ENCODE measurements at places on chromosomes 1 and 21.

DNA sequence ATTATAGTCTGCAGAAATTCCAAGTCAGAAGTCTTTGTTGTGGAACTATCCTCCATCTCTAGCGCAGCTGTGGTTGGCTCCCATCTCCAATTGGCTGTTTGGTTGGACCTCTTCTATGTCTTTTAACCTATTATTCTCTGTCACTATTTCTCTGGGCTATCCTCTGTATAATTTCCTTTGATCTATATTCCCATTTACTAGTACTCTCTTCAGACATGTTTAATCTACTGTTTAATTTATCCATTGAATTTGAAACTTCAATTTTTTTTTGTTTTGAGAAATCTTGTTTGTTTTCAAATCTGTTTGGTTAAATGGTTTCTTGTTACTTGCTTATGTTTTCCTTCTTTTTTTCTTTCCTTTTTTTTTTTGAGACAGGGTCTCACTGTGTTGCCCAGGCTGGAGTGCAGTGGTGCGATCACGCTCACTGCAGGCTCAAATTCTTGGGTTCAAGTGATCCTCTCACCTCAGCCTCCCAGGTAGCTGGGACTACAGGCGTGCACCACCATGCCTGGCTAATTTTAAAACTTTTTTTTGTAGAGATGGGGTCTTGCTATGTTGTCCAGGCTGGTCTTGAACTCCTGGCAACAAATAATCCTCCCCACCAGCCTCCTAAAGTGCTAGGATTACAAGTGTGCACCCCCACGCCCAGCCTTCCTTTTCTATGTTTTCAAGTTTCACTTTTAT lies 28.1 kb downstream of the SOAT1 start:
- DNase-seq: no peak

DNA sequence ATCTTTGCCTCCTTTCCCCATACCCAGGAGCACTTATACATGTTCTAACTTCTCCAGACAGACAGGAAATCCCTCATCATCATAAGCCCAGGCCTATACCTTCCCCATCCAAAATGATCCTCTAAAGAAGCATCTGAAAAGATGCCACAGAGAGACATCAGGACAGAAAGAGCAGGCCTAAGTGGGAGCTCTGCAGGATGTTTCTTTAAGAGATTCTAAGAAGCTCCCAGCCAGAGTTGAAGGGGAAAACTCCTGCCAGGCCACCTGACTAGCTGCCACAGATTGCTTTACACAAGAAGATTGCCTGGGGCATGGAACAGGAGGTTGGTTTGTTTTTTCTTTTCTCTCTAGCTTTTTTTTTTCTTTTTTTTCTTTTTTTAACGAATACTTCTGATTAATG lies 275.8 kb downstream of the VAV3 start:
- DNase-seq: no peak

DNA sequence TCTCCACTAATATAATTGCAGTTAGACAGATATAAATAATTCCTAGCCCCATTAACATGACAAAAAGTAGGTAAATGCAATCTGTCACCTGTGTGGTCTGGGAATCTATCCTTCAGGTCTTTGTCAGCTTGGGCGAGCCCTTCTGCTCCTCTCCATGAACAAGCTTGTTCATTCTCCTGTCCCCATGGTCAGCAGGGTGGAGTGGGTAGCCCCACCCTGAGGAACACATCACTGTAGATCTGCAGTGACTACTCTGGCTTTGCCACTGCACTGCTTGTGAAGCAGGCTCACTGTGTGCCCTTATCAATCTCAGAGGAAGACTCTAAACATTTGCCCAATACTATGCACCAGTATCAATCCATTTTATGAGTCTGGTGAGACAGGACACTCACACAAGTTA lies 279.0 kb downstream of the MATN1 start:
- no peak for DNase-seq

DNA sequence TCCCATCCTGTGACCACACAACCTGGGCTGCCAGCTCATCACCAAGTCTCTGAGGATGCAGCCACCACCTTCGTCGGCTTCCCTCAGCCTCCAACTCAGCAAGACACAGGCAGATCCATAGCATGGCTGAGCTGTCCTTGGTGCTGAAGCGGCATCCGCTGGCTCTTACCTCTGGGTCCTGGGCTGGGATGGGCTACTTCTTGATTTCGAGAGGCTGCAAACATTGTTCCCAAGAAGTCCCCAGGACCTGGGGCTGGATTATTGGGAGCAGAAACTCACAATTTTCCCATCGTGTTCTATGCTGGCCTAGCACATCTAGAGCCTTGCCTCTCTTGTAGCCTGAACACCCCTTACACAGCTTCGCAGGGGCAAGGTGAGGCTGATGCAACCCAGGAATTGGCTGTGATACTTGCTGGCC lies 24.9 kb upstream of the C1QA start:
- no peak for DNase-seq

DNA sequence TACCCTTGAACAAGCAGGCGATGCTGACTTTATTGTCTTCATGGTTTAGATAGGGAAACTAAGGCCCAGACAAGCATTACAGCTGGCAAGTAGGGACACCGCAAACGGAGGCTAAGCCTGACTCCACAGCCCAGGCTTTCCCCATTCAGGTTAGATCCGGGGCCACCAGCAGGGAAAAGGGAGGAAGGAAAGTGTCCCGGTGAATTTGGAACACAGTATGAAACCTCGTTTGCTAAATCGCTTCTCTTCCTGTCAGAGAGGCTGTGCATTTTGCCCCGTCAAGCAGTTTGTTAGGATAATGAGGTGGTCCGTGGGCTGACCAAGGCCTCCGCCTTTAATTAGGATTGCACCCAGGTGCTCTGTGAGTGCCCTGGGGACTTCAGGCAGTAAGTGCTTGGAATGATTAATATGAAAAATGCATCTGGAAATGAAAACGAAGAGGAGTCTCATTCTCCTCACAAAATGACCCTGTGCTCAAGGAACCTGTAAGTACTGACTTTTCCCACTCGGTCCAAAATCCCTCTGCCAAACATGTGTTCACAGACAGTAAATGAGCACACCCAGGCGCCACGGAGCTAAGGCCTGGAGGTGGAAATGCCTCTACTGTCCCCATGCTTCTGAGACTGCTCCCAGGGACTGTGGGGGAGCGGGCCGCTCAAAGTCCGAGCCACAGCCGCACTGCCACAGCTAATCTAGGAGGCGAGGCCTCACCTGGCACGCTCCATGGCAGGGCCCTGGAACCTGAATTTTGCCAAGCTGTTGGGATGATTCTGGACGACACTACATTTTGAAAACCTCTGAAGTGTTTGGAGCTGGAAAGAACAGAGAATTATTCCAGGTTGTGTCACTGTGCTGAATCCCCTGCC lies 234.1 kb downstream of the SDCCAG8 start:
- DNase-seq: no peak

DNA sequence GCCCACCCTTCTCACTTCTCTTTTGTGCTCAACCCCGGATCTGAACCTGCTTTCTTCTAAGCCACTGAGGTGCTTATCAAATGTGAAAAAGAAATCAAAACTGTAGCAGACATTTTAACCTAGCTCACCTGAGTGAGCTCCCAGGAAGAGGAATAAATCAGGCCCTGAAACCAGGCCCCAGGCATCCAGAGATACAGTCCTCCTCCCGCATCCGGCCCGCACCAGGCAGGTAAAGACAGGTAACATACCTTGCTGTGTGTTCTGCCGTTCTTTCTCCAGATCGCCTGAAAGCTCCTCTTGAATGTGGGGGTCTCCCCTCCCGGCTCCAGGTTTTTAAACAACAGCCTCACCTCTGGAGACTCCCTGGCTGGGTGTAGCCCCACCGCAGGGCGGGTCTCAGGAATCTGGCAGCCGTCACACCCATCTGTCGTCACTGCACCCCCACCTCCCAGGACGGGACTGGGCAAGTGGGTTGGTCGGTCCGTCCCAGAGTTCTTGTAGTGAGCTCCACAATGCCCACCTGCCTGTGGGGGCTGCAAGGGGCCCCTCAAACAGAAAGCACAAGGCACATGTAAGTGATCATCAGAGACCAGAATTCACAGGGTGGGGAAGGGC lies at the start of gene LAMB3:
Gene LAMB3 (minus strand): TSS at position 305 of the 615 bp plus-strand sequence. CDS start 1,481 bp downstream, outside the sequence.
- DNase-seq: no peak

DNA sequence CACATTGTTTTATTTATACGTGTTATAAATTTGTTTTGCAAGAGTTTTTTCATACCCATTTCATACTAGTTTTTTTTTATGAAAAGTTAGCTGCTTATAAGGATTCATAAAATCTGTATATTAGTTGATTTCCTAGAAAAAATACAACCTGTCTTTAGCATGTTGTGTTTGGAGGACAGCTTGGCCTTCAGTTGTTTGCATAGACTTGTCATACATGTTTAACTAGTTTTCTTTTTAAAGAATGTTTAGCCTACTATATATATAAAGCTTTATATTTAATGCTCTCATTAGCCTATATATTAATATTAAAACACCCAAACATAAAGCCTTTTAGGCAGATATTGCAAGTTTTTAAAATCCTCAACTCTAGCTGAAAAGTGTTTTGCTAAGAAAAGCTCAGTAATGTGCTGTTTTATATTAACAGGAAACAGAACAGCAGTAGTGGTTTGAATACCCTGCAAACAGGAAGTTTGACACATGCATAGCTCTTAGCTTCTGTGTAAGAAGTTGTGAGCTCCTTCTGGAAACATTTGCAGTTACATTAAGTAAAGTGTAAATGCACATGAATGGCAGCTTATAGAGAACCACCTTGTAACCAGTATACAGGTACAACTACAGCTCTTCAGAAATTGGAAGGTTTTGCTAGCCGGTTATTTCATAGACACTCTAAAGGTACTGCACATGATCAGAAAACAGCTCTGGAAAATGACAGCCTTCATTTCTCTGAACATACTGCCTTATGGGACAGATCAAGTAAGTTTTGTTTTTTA lies at the start of gene PRKACB:
Gene PRKACB (plus strand): TSS at position 476 of the 770 bp plus-strand sequence. CDS start 91 bp downstream, at position 567.
- DNase-seq: no peak

DNA sequence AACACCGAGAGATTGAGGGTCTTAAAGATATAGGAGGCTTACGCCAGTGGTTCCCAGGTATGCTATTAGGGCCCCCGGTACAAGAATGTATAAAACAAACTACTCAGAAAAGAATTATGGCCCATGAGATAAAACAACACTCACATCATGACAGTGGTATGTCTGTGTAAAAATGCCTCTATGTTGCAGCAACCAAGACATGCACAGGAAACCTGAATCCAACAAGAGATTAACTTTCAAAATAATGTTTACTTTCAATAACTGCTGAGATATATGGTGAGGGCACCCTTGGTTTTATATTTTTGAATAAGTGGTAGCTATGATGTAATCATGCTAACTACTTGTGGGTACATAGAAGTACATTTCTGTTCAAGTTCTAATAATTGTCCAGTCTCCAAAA lies 74.9 kb downstream of the PUM1 start:
- DNase-seq: no peak

GRCh38 chr1:150185481-150185880 lies 35.8 kb downstream of the PLEKHO1 start:
- DNase-seq: no peak

GRCh38 chr1:213466541-213466940 lies 415.5 kb downstream of the RPS6KC1 start:
- no peak for DNase-seq

- DNase-seq: no peak
These were observed at the start of gene ZBTB7B for GRCh38 chr1:155002464-155003226. ZBTB7B (plus strand) TSS chr1:155002802; CDS start chr1:155014661, 11,859 bp downstream.

DNA sequence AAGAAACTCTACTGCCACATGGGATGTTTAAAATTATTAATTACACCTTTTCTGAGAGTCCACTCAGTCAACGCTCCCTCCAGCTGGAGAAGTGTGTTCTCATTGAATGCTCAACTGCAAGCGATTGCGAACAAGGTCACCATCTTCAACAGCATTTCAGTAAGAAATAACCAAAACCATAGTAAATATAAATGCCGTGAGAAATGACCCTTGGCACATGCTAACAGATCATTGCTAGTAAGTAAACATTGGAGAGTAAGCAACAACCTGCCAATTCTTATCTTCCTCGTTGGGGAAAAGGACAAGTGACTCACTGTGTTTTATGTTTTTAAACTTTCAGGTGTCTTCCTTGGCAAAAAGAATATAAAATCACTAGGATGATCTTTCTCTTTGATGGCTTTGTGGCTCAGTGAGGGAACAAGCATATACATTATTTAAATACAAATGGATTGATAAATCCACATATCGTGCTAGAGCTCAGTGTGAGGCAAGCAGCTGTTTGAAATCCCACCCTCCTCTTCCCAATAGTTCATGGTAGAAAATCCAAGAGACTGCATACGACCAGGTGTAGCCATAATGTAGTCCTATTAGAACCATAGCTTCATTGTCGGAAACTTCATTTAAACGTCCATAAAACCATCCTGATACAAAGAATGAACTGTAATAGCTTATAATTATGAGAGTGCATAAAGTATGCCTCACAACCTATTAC lies 214.6 kb downstream of the GRIK1 start:
- DNase-seq: no peak

GRCh38 chr21:14687268-14687625 lies 141.1 kb upstream of the SAMSN1 start:
- no peak for DNase-seq

DNA sequence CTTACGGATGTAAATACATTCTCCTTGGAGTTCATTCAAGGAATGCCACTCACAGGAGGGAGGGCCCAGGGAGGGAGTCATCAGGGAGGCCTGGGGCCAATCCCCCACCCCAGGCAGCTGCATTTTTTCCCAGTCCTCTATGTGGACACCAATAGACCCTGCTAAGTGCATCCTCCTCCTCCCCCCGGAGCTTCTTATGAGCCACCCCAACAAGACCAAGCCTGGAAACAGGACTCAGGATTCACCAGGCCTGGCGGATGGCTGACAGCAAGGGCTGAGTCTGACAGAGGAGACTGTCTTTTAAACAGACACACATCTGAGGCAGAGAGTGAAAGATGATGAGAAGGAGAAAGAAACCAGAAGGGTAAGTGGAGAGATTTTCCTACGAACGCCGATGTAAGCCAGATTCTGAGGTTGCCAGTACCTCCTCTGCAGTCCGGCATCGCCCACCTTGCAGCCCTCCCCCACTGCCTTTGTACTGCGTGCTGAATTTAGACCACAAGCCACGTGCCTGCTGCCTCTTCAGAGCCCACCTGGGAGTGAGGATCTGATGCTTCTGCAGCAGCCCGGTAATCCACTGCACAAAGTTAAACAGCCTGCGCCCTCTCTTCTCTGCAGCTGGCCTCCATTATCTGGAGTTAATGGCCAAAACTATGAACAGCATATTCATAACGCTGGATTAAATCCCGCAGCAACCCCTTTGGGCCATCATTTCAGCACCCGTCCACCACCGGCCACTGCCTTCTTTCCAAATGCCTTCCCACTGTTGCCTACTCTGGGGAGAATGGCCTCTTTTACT lies 17.6 kb upstream of the SFPQ start:
- peak; percentile 20 for DNase-seq

All from glutamatergic neuron (in vitro differentiated cells).